ENCODE measurements at places on chromosomes 1 and 21.

GRCh38 chr1:160406131-160406968 is 6.0 kb downstream of the VANGL2 start:
- DNase-seq = peak; percentile 56

DNA sequence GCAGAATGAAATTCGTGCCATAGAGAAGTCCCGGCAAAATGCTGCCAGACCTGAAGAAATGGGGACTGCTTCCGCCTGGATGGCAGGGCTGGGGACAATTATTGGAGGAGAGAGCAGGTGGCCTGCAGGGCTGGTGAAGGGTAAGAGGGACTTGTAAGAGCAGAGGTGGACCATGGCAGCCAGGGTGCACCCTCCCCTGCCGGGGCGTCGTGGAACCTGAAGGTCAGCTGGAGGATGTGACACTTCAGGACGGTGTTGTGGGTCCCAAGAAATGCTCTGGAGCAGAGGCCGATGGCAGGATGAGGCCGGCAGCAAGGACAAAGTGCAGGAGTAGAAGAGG is 40.3 kb downstream of the RIPK4 start:
- DNase-seq = no peak

DNA sequence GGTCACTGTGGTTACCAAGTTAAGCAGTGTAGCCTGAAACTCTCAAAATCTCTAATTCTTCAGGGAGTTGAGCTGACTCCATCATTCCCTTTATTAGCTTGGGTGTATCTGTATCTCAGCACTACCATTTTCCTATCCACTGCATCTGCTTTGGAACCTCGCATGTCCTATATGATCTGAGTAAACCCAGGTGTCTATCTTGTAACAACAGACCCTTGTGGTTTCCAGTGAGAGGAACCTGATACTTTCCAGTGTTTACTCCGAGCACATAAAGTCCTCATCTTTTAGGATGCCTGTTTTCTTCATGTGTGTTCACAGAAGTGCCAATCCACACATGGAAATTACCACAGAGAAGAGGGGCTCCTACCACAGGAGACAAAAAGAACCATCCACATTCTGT is 650.4 kb downstream of the LMO4 start:
- DNase-seq = no peak

GRCh38 chr1:162943622-162944021 is 82.6 kb upstream of the CCDC190 start:
- DNase-seq = no peak

- DNase-seq = no peak
These were observed 92.9 kb downstream of the BEND5 start for GRCh38 chr1:48683839-48684238.

GRCh38 chr1:81325397-81325796 is 475.3 kb upstream of the ADGRL2 start:
- DNase-seq = no peak

DNA sequence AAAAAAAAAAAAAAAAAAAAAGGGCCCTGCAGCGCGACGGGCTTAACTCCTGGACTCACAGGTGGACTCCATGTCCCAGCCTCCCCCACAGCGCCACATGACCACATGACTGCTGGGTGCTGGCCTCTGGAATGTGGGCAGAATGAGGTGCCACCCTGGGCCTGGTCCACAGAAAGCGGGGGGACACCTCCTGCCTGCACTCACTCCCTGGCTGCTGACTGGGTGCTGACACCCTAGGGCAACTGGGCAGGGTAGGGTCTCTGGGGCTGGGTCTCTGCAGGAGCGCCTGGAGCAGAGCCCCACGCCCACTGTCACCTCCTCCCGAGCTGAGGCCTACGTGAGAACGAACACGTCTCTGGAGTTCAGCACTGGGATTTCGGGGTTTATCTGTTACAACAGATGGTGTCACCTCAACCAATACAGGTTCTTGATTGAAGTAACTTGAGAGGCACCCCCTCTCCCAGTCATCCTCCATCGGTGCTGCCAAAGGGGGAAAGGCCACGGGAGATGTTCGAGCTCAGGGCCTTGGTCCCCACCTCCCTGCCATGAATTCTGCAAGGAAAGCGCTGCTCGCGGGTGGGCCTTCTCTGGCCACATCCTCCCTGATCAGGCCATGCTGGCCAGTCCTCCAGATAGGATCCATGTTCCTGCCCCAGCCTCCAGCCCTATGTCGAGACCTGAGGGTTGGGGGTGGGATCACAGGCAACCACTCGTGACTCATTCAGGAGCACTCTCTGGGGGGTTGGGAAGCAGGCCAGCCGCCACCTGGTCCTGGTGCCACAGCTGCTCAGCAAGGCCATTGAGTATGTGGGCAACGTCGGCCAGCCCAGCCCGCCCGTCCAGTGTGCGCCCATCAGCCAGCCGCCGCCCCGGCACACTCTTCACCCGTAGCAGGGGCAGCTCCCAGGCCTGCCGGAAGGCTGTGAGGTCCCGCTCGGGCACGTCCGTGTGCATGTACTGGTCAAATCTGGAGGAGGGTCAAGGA is 5.4 kb downstream of the CPLANE2 start:
- DNase-seq = no peak

GRCh38 chr1:167333124-167333523 is 112.4 kb downstream of the POU2F1 start:
- no peak for DNase-seq

DNA sequence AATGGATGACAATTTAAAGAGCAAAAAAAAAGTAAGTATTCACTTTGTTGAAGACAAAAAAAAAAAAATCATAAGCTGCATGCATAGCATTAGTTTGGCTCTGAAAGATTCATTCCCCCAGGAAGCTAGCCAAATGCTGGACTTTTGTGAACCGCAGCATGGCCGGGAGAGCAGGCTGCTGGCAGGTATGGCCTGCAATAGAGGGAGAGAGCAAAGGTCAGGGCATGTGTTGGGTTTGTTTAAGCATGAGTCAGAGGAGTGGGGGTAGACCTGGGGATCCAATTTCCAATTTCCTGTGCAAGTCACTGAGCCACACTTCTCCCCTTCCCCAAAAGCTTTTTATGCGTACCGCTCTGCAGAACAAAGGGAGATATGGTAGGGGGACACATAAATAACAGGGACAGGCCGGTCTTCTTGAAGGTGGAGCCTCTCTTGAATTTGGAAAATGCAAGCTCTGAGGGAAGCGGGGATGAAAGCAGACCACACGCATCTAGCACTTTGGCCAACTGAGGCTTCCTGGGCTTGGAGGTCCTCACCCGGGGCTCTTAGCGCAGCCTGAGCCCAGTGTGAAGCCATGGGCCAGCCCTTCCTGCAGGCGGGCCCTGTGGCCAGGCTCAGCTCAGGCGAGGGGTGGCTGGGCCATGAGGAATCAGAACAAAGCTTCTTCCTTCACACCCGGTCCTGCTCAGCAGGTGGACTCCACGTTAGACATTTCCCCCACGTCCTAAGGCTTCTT is 171.1 kb downstream of the TOMM20 start:
- DNase-seq = peak; percentile 79

GRCh38 chr1:18199462-18199861 is 91.9 kb downstream of the IGSF21 start:
- DNase-seq = peak; percentile 83

- no peak for DNase-seq
These were observed 27.6 kb upstream of the SDHB start for GRCh38 chr1:17081439-17081838.

- no peak for DNase-seq
These were observed 17.7 kb downstream of the SDCCAG8 start for GRCh38 chr1:243273506-243273905.

DNA sequence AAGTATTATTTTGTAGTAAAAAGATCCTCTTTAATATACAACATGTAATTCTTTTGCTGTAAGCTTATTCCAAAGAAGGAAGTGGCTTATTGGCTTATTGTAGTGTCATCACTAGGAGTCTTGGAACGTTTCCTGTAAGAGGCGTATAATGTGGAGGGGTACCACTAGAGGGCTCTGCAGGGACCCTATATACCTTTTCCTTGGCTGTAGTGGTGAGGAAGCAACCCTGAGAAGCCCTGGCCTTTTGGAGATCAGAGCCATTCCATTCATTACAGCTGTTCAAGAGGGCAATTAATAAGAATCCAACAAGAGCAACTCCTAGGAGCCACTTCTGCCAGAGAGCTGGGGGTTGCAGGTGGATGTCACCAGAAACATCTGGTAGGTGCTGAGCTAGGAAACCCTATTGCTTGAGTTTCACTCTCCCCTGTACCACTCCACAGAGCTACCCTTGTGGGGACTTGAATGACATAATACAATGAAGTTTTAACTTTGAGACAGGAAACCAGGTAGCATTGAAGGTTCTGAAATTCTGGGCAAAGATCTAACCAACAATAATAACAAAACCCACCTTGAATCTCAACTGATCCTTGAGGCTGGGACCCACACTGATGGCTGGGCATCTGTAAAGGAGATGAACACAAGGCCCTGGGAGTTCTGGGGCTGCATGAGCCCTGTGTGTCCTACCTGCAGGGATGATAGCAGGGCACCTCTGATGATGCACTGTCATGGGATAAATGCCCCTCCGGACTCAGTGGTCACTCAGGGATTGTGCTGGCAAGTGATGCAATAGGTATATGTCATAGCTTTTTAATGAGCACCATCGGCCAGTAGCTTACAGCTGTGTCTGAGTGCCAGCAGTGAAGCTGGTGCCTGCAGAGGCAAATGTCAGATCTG is 160.2 kb upstream of the COA6 start:
- DNase-seq = peak; percentile 83

DNA sequence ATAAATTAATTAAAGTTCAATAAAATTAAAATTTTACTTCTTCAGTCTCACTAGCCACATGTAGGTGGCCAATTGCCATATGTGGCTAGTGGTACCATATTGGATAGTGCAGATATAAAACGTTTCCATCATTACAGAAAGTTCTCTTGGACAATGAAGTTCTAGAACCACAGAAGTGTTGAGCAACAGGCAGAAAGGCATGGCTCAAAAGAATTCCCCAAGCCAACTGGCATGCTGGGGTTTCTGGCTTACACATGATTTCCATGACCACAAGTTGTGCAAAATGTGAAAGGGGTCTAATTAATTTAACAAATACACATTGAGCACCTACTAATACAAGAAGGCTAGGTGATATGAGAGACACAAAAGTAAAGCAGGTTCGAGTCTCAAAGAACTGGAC is 72.2 kb upstream of the CDC42BPA start:
- no peak for DNase-seq

DNA sequence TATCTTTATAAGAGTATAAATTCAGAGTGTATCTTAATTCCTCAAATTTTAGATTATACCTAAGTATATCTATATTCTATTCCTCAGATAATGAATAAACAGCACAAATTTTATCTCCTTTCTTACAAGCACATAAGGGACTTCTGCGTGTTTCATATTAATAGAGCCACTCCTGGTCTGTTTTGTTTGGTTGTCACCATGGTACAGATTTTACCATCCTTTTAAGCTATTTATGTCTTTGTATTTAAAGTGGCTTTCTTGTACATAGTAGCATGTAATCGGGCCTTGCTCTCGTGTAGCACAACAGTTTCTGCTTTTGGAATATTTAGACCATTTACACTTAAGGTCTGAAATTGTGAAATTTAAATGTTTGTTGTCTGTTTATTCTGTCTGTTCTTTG is 52.6 kb upstream of the SLC35A3 start:
- no peak for DNase-seq

GRCh38 chr1:6342056-6342455 is 51.5 kb downstream of the ACOT7 start:
- DNase-seq = no peak

DNA sequence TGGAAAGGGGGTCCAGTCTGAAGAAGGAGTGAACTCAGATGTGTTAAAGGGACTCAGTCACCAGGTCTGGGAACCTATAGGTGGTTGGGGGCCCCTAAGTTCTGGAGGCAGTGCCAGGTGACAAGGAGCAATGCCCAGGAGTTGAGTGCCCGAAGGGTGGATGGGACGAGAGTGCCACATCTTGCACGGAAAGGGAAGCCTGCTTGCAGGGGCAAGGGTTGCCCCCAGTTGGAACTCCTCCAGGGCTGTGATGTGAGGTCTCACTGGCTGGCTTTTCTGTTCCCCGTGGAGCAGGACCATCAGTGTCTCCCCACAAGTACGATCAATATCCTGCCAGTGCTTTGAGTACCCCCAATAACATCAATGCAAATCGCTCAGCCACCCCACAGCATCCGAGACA is 107.3 kb downstream of the TOMM20 start:
- no peak for DNase-seq

DNA sequence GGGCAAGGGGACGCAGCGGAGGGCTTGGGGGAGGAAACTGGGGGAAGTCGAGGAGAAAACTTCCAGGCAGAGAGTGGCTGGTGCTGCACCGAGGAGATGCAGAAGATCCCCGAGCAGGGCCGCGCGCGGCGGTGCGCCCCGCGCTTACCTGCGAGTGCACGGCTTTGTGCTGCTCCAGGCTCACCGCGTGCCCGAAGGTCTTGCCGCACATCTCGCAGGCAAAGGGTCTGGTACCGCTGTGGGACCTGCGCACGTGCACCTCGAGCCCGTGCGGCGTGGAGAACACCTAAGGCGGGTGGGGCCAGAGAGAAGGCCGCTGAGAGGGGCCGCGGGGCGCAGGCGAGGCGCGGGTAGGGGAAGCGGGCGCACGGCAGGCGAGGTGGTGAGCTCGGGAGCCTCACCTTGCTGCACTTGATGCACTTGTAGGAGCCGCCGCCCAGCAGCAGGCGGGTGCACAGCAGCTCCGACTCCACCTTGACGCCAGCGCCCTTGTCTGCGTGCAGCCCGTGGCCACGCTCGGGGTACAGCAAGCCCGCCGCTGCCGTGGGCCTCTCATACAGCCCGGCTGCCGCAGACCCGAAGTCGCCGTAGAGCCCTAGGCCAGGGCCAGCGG is 6.4 kb downstream of the GFI1 start:
- peak; percentile 82 for DNase-seq

- DNase-seq = peak; percentile 63
These were observed 53.3 kb upstream of the PRRC2C start for GRCh38 chr1:171431994-171432393.

DNA sequence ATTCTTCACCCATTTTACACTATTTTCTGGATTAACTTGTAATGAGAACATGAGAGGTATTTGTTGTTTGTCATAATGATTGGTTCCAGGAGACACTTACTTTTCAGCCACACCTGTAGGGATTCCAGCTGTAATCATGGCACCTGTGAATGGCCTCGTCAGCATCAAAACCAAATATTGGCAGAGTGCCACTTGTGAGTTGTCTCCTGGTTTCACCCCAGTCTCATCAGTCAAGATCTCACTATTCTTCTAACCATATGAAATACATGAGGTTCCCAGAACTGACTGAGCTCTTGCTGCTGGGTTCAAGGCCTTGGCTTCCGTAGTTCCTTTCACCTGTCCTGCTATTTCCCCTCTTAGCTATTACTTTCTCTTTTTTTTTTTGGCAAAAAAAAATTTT is 246.6 kb upstream of the ADGRL2 start:
- no peak for DNase-seq

GRCh38 chr1:230208619-230209261 is 141.7 kb downstream of the GALNT2 start:
- no peak for DNase-seq

All from endodermal cell (in vitro differentiated cells).